ENCODE measurements at places on chromosomes 2 and 18. TPM values are rescaled to one million over a fixed set of nuclear protein-coding genes. Genes with fewer than 3 reads are reported as not detected.
A peak's percentile ranks its signal among the peaks of the same experiment; 100 is the strongest.

DNA sequence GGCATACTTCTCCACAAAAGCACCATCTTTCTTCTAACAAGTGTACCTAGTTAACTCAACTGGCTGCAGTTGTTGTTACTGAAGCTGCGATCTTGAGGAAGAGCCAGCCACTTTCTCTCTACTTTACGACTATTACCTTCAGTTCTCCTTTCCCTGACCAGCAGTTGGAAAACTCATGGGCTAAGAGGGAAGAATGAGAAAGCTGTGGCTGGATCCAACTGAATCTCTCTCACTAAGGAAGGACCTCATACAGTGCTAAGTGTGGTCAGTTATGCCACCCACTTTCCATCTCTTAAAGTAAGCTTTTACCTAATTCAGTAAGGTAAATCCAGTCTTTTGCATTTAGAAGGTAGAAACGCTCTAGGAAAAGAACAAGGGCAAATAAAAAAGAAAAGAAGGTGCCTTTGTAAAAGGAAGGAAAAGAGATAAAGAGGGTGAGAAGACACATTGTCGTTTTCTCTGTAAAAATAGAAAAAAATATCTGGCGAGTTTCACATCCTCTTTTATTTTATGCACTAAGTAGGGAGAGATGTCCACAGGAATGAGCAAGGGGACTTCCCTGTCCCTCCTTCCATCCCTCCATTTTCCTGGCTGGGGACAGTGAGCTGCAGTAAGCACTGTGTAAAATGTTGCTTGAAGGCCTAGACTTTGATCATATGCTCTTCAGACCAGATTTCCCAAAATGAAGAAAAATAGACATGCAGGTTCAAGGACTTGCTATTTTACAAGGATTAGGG lies 73.4 kb downstream of the PLEKHM3 start:
- no peaks in the 10 kb centered on the region for H3K36me3 ChIP-seq
- H3K4me3 ChIP-seq: no peak overlapping the region
- no peaks in the 10 kb centered on the region for H3K4me1 ChIP-seq
- no peak for DNase-seq

- H3K4me1 ChIP-seq: peaks cover 14% of the 10 kb centered on the region
- H3K27ac ChIP-seq: no peak overlapping the region
- H3K4me3 ChIP-seq: no peak overlapping the region
- no peaks in the 10 kb centered on the region for H3K27me3 ChIP-seq
- no peaks in the 10 kb centered on the region for H3K36me3 ChIP-seq
These were observed 139.4 kb downstream of the MTCL1 start for GRCh38 chr18:8844721-8845148.

DNA sequence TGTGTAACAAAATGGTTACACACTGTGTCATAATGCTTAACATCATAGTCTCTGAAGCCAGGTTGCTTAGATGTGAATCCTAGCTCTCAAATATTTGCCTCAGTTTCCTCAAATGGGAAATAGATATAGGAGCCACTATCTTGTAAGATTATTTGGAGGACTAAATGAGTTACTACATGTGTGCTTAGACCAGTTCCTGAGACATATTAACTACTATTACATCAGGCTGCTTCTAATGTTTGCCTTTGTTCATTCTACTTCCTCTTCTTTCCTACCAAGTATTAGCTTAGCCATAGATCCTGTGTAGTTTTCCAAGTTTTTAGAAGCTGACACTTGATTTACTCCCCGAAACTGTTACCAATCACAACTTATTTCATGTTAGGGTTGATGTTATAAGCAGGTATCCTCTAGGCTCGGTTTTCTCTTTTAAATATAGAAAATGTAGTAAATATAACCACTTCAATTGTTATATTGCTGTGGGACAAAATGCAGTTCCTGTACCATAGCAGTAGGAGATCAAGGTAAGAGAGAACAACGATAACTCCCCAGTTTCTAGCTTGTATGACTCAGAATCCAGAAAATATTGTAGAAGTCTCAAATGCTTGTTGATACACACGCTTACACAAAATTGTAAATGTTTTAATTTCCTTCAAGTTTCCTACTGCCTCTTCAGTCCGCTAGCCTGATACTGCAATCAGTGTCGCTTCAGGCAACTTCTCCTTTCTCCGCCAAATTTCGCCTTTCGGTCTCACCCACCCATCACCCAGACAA lies 751 bp upstream of the DNAJC10 start:
- no peaks in the 10 kb centered on the region for H3K27me3 ChIP-seq
- H3K4me1 ChIP-seq: peaks cover 27% of the 10 kb centered on the region
- peak overlapping the region; percentile 94 for H3K4me3 ChIP-seq
- peaks cover 8% of the 10 kb centered on the region for H3K36me3 ChIP-seq
- no peak for DNase-seq
- peak overlapping the region; percentile 88 for H3K27ac ChIP-seq

- peak overlapping the region; percentile 50 for H3K27ac ChIP-seq
- H3K4me3 ChIP-seq: peak overlapping the region; percentile 2
- no peaks in the 10 kb centered on the region for H3K36me3 ChIP-seq
- peaks cover 6% of the 10 kb centered on the region for H3K4me1 ChIP-seq
- H3K27me3 ChIP-seq: no peaks in the 10 kb centered on the region
- no peak for DNase-seq
These were observed 113.7 kb downstream of the B3GNT2 start for GRCh38 chr2:62309465-62310091.

ACMSD gene
- polyA plus RNA-seq: not detected

TCF23 gene
- polyA plus RNA-seq: 0.04 TPM

- H3K27me3 ChIP-seq: no peaks in the 10 kb centered on the region
- H3K4me3 ChIP-seq: no peak overlapping the region
- DNase-seq: no peak
- no peaks in the 10 kb centered on the region for H3K4me1 ChIP-seq
- H3K27ac ChIP-seq: no peak overlapping the region
These were observed 154.4 kb upstream of the TWIST2 start for GRCh38 chr2:238693337-238694093.

- H3K27ac ChIP-seq: no peak overlapping the region
- no peak overlapping the region for H3K4me3 ChIP-seq
- no peaks in the 10 kb centered on the region for H3K27me3 ChIP-seq
- H3K4me1 ChIP-seq: no peaks in the 10 kb centered on the region
These were observed 83.9 kb upstream of the PGAP1 start for GRCh38 chr2:197010200-197011020.

GRCh38 chr18:58253871-58254270 lies 209.8 kb downstream of the NEDD4L start:
- no peaks in the 10 kb centered on the region for H3K4me1 ChIP-seq
- DNase-seq: no peak
- H3K27ac ChIP-seq: no peak overlapping the region
- H3K27me3 ChIP-seq: no peaks in the 10 kb centered on the region

DNA sequence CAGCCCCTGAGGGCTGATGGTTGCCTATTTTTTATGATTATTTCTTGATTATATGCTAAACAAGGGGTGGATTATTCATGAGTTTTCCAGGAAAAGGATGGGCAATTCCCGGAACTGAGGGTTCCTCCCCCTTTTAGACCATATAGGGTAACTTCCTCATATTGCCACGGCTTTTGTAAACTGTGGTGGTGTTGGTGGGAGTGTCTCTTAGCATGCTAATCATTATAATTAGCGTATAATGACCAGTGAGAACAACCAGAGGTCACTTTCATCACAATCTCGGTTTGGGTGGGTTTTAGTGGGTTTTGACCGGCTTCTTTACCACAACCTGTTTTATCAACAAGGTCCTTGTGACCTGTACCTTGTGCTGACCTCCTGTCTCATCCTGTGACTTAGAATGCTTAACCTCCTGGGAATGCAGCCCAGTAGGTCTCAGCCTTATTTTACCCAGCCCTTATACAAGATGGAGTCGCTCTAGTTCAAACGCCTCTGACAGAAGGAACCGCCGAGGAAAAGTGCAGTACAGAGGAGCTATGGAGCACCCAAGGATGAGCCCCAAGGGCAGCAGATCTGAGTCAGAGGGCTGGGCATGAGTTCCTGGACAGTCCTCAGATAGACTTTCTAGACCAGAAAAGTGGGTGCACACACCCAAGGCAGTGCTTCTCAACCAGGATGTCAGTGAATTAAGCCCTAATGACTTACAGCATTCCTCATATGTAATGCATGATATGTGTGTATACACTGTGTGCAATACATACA lies 37.1 kb upstream of the ASAP2 start:
- H3K4me1 ChIP-seq: no peaks in the 10 kb centered on the region
- no peaks in the 10 kb centered on the region for H3K27me3 ChIP-seq
- no peak overlapping the region for H3K4me3 ChIP-seq
- no peak for DNase-seq
- H3K36me3 ChIP-seq: no peaks in the 10 kb centered on the region

- H3K4me3 ChIP-seq: no peak overlapping the region
- no peaks in the 10 kb centered on the region for H3K4me1 ChIP-seq
- no peaks in the 10 kb centered on the region for H3K36me3 ChIP-seq
- no peak overlapping the region for H3K27ac ChIP-seq
- H3K27me3 ChIP-seq: no peaks in the 10 kb centered on the region
These were observed 195.5 kb upstream of the KYNU start for GRCh38 chr2:142681952-142682351.
